ENCODE measurements at places on chromosomes 6 and 20.

- DNase-seq, result no peak
These were observed 121.5 kb upstream of the ARG1 start for GRCh38 chr6:131451321-131452144.

DNA sequence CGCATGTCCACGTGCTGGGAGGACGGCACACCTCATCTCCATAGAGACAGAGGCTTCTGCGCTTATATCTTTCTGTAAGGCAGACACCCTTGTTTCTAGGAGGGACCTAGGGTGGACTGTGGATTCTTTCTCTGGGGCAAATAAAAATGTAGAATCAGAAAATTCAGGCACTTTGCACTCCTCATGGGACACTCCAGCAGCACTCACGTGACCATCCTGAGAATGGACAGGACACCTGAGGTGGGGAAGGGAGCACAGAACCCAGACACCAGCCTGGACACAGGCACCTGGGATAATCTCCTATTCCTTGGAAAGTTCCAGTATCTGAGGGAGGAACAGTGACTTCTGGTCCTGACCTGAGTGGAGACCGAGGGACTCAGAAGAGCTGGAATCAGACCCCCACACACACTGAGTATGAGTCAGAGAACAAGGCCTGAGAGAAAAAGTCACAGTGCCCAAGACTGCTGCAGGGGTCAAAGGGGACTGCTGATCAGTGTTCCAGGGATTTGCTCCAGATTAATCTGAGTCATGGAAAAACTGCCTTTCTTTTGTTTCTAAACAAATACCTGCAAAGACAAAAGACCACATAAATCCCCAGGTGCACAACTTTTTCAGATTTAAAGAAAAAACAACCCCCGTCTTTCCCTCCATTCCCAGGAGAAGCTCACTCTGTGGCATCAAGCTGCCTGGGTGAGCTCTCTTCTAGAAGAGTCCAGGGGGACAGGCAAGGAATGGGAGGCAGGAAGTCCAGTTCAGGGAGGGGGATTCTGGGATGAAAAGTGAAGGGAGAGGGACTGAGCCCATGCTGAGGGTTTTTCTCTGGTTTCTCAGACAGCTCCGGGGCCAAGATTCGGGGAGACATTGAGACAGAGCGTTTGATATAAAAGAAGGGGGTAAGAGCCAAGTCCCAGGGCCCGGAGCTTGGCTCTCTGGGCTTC is 35.6 kb upstream of the MICB start:
- DNase-seq, result no peak

GRCh38 chr6:2839195-2839981 is 2.3 kb downstream of the SERPINB1 start:
- DNase-seq, result no peak

DNA sequence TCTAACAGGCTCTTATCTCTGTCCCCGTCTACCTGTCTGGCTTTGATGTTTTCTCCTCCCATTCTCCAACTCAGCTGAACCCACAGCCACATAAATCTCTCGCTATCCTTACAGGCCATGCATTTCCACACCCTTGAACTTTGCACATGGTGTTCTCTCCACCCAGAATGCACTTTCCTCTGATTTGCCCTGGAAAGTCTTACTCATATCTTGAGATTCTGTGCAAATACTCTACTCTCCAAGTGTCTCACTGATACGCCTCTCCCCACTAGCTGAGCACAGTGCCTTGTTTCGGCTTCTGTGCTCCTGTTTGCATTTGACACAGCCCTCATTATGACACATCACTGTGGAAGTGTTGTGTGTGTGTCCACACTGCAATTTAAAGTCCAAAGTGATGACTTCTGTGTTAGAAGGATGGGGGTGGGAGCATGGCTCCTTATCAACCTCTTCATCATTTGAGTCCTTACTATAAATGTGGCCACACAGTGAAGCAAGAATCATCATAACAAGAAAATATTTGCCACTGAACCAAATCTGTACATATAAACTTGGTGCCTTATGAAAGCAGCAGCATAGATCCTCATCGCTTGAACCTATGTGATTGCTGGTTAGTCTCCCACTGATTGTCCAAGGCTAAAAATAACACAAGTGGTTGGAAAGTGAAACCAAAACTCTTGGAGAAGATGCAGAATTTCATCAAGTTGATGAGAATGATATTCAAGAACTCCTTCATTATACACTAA is 5.5 kb upstream of the PRELID3B start:
- no peak for DNase-seq

DNA sequence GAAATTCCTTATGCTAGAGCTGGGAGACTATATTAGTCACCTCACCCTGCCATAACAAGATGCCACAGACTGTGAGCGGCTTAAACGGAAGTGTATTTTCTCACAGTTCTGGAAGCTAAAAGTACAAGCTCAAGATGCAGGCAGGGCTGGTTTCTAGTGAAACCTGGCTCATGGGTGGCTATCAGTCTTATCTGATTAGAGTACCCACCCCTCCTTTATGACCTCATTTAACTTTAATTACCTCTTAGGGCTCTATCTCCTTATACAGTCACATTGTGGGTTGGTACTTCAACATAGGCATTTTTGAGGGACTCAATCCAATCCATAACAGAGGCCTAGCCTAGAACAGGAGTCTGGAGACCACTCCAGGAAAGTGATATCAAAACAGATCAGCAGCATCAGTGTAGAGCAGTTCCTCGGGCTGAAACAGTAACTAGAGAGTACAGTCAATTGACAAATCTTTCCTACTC is 2.3 kb upstream of the SNRNP48 start:
- DNase-seq, result no peak

- DNase-seq, result no peak
These were observed 1094.4 kb upstream of the MAP3K7 start for GRCh38 chr6:91681296-91681695.

Data from activated T-helper 9 cell treated with anti-CD3 and anti-CD28 coated beads, Interleukin-2, amount 50 U/mL, for 16 hours (primary cell).